ENCODE measurements at places on chromosomes 6 and 20.
A peak's percentile ranks its signal among the peaks of the same experiment; 100 is the strongest.

DNA sequence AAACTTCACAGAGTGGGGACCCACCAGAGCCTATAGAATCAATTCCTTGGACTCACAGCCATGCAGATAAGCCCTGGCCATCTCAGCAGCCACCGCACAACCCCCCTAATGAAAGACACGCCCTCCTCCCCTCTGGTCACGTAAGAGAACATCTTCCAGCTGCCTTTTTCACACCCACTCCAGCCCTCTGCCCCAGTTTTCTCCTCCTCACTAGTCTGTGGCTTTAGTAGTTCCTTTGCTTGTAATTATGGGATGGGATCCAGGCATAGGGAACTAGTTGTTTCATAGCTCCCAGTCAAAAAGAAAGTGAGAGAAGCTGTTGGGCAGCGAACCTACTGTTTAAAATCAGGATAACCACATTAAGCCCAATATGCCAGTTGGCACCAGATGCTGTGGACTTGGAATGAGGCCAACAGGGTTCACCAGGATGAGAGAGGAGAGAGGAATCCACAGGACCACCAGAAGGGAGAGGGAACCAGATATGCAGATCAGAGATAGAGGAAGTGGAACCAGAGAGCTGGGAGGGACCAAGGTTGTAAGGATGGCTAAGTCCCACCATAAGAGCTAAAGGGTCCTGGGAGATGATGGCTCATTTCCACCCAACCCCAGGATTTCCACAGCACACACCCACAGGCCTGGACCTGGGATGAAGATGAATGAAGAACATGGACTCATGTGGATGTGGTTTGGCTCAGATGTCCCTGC lies 9.0 kb upstream of the BTN3A1 start:
- ATAC-seq = no peak

GRCh38 chr20:53055367-53056067 lies 83.4 kb downstream of the TSHZ2 start:
- no peak for ATAC-seq

DNA sequence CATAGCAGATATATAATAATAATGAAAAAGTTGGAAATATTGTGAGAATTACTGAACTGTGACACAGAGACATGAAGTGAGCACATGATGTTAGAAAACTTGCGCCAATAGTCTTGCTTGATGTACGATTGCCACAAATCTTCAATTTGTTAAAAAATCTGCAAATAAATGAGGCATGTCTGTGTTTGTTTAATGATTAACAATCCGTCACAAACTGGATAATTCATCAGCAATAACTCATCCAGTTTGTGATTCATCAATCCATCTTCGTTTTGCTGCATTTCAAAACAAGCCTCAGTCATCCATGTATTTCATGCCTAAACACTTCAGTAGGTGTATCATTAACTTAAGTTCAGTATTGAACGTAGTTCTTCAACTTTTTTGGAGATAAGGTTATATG lies 25.5 kb upstream of the SMIM26 start:
- no peak for ATAC-seq

GRCh38 chr6:33632558-33633039 lies 11.5 kb downstream of the ITPR3 start:
- peak; percentile 61 for ATAC-seq
